ENCODE measurements at places on chromosomes 5 and 9.

- no peak for DNase-seq
Observed at GRCh38 chr5:108560581-108560980, 178.7 kb upstream of the FBXL17 start.

DNA sequence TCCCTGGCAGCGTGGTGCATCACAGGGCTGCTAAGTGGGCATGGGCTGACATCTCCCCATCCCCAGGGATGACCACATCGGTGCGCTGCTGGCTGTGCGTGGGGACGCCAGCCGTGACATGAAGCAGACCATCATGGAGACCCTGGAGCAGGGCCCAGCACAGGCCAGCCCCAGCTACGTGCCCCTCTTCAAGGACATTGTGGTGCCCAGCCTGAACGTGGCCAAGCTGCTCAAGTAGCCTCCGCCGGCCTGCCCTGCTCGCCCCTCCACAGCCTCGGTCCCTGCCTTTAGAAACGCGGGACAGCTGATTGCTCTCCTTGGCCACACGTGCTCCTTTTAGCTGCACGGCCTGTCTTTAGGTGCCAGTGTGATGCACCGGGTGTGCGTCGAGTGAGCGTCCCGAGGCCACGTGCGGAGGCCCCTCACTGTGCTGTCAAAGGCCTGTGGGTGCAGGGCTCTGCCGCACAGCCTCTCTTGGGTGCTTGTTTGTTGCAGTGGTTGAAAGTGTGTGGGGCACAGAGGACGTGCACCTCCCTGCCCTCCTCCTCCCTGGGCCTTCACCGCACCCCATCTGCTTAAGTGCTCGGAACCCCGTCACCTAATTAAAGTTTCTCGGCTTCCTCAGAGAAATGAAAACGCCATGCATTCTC, 23.8 kb downstream of the EXOC3 start:
- no peak for DNase-seq

GRCh38 chr9:83106772-83107171, 43.8 kb upstream of the RASEF start:
- DNase-seq, result no peak

GRCh38 chr5:141199359-141200235, at the start of gene PCDHB11:
Gene PCDHB11, plus strand, starts transcription at chr5:141199627. Its CDS starts 148 bp downstream, at chr5:141199775.
- DNase-seq, result no peak

GRCh38 chr9:38318759-38319495, 73.6 kb upstream of the ALDH1B1 start:
- no peak for DNase-seq

DNA sequence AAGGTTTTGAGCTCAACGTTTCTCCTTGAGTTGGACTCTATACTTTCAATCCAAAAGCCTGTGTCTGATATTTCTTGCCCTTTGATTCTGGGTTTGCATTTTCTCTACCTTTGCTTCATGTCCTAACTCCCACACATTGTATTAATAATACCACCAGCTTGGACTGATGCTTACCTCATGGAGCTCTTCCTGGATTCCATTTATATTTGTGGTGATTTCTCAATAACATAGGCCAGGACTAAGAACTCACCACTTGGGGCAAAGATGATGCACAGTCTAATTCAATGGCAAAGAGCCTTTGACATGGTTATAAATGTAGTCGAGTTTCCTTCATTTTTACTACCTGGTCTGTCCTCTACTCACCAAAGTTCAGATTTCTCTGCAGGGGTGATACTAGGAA, 27.5 kb upstream of the EFNA5 start:
- DNase-seq, result no peak

GRCh38 chr9:77802515-77803293, 154.6 kb upstream of the GNA14 start:
- DNase-seq, result no peak

GRCh38 chr5:76385540-76385939, 17.5 kb upstream of the IQGAP2 start:
- DNase-seq, result no peak

DNA sequence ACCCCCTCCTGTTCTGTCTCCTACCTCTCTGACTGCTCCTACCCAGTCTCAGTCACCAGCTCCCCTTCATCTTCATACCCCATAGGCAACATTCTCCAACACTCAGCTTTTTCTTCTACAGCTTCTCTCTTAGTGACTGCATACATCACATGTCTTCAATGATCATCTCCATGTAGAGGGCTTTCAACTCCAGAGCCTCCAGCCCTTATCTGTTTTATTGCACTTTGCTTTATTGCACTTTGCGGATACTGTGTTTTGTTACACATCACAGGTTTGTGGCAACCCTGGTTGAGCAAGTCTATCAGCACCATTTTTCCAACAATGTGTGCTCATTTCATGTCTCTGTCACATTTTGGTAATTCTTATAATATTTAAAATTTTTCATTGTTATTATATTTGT, 230.7 kb downstream of the DEPDC1B start:
- DNase-seq, result no peak

DNA sequence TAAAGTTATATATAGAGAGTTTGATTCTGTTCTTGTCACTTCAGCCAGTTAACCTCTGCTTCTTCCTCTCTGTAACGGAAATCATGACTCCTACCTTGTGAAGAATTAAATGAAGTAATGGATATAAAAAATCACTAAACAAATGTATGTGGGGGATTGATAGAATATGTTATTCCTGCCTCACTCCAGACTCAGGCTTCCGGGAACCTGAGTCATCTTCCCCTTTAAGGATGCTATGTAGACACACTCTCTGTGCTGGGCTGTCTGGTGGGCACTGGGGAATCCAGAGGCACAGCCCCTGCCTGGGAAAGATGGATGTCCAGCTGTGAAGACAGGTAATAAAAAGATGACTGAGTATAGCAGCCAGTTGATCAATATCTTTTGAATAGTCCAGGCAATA, 77.4 kb downstream of the ZNF618 start:
- no peak for DNase-seq

DNA sequence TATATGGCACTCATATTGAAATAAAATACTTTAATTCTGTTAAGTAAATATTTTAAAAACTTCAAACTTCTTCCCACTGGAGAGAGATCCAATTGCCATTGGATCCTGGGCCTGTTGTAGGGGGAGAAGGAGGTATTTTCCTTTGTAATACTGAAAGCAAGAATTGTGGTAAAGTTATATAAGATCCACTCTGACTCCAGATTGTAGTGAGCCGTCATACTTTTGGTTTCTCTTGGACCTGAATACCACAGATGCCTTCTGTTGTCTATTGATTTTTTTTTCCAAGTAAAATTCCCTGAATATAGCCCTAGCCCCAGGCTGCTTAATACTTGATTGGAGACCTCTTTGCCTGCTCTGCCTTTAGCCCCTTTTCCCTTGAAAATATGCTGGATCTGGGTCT, 86.9 kb downstream of the ATG10 start:
- no peak for DNase-seq

DNA sequence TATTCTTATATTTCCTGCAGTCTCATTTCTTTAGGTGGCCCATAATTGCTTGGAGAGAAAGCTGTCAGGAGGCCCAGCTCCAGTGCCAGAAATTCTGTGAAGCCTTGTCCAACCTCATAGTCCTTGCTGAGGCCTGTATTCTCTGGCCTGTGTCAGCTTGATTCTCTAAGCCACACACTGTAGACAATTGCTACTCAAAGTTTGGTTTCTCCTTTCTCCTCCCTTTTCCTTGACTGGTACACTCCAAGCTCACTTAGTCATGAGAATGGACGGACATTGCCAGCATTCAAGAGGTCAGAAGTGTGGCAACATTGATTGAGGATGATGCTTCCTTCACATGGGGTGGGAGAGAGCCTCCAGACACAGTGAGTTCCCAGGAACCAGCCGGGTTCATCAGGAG, 71.3 kb upstream of the CXCL14 start:
- no peak for DNase-seq

DNA sequence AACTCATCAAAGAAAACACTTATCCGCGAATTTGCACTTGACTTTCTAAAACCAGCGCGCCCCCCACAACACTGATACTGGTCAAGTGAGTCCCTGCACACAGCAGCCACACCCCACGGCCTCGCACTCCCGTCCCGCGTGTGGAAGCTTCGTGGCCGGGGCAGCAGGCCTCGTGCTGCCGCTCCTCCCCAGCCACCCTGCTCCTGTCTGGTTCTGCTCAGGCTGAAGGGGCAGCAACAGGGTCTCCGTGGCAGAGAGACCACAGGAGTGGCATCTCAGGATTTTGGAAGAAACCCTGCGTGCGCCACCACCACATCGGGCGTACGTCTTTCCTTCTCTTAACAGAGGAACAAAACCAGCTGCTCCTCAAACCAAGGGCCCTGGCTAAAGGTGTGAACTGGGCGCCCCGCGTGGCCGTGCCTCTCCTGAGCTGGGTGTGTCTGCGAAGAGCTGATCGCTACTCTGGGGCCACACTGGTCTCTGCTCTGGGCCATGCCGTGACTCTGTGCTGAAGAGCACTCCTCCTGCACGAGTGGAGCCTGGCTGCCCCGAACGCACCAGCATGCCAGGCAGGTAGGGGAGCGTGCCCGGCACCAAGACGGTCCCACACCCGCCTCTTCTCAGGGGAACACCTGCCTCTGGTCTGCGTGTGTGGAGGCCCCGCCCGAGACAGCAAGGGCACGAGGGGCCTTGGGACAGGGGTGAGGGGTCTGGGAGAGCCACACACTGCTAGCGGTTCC, 17.4 kb upstream of the LHX3 start:
- no peak for DNase-seq

- no peak for DNase-seq
Observed at GRCh38 chr5:173602423-173602822, 14.0 kb downstream of the BOD1 start.

- no peak for DNase-seq
Observed at GRCh38 chr9:91856419-91856818, 93.6 kb downstream of the ROR2 start.

- DNase-seq, result no peak
Observed at GRCh38 chr5:169591636-169592035, 8.1 kb downstream of the SPDL1 start.

- DNase-seq, result peak; percentile 38
Observed at GRCh38 chr5:14778792-14779070, 92.8 kb downstream of the ANKH start.

DNA sequence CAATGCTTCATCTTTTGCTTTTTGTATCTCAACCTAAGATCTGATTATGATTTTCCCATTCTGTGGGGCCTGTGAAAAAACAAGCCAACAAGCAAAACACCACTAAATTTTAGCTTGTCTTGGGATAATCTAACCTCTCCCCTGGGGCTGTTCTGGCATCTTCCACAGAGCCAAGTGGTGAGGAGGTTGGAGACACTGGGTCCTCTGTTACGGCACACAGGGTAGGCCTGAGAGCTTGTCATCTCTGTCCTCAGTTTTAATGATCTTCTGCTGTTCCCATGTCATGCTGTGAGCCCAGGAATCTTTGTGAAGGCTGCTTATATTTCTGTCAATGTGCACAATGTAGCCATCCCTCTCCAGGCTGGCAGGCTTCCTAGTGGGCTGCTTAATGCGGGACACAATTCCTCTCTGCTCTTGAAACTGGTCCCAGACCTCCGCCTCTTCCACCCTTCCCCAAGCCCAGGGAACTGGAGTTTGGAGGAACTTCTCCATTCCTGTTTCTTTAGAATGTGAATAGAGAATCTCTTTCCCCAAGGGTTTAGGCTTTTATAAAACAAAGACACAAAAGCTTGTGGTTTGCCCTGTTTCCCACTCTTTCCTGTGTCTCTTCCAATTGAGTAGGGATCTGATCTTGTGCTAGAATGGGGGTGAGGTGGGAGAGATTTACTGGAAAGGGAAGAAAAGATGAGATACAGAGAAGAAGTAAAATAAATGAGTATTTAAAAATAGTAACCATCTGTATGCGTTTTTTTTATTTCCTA, 30.9 kb upstream of the SEMA6A start:
- peak; percentile 41 for DNase-seq

GRCh38 chr5:133967124-133967523, 1.3 kb downstream of the C5orf15 start:
- no peak for DNase-seq

- no peak for DNase-seq
Observed at GRCh38 chr5:32251871-32252458, 60.8 kb downstream of the MTMR12 start.

- DNase-seq, result no peak
Observed at GRCh38 chr9:93597871-93598646, 21.7 kb downstream of the PHF2 start.

- peak; percentile 51 for DNase-seq
Observed at GRCh38 chr9:132372177-132373095, 17.6 kb upstream of the SETX start.

DNA sequence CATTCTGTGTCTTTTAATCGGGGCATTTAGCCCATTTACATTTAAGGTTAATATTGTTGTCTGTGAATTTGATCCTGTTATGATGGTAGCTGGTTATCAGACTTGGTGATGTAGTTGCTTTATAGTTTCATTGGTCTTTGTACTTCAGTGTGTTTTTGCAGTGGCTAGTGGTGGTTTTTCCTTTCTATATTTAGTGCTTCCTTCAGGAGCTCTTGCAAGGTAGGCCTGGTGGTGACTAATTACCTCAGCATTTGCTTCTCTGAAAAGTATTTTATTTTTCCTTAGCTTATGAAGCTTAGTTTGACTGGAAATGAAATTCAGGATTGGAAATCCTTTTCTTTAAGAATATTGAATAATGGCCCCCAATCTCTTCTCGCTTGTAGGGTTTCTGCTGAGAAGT, 156.9 kb downstream of the CNTLN start:
- DNase-seq, result no peak

GRCh38 chr5:179606071-179606909, 17.2 kb downstream of the HNRNPH1 start:
- DNase-seq, result no peak

GRCh38 chr9:26856413-26857032, 36.1 kb downstream of the CAAP1 start:
- DNase-seq, result peak; percentile 36

GRCh38 chr5:155562158-155562557, 548.6 kb downstream of the KIF4B start:
- no peak for DNase-seq

DNA sequence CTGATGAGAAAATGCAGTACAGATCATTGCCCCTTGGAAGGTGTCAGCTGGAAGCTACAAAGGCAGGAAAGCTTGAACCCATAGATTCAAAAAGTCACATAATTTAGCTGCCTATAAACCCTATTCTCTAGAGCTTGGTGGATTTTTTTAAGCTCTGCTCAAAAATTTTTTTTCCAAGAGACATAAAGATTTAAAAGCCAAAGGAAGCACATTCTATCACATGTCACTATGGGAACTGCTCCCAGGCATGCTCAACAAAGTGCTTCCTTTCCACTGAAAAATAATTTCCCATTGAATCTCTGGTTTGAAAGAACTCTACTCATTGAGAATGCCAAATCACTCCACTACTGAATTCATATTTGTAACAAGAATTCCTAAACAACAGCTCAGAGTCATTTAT, 419.8 kb downstream of the CETN3 start:
- no peak for DNase-seq

DNA sequence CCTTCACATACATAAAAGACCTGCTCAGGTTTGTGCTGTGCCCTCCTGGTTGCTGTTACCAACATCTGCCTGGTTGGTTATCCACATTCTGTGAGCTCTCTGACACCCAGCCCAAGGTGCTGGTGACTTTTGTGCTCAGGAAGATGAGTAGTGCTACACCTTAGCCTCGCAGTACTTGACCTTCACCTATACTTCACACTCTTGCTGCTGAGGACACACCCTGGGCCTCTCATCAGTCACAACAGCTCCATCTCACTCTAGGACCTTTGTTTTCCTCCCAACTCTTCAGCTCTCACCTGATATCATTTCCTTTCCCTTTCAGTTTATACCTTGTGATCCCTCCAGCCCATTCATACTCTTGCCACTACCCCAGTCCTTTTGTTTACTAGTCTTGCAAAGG, 10.7 kb upstream of the SLC22A5 start:
- no peak for DNase-seq

GRCh38 chr9:99876190-99876589, 30.3 kb upstream of the STX17 start:
- no peak for DNase-seq

Measured in midbrain (tissue), 1 donor.